ENCODE measurements at places on chromosomes 2 and 18. TPM values are rescaled to one million over a fixed set of nuclear protein-coding genes. Genes with fewer than 3 reads are reported as not detected.

Gene ATL2
- 113 TPM for total RNA-seq

Gene FBXO41
- total RNA-seq, result 7.5 TPM

Gene DLGAP1
- 20.1 TPM for total RNA-seq

Gene RAB27B
- total RNA-seq, result 0.04 TPM

Gene PROKR1
- not detected for total RNA-seq

Gene MAP3K19
- total RNA-seq, result not detected

Gene CDH19
- total RNA-seq, result 6.9 TPM

Gene MBOAT2
- total RNA-seq, result 3.8 TPM

Gene GNLY
- 1.3 TPM for total RNA-seq

Gene GALNT13
- 2.2 TPM for total RNA-seq

Gene ERBB4
- total RNA-seq, result 0.18 TPM

Gene COPS9
- 149 TPM for total RNA-seq

Gene DES
- 7.9 TPM for total RNA-seq

Gene ZAP70
- 4.0 TPM for total RNA-seq

Gene PXDN
- 27.0 TPM for total RNA-seq

Gene LAPTM4A
- total RNA-seq, result 216 TPM

Gene UGT1A3
- not detected for total RNA-seq

Gene TNFRSF11A
- 3.6 TPM for total RNA-seq

Gene TBR1
- total RNA-seq, result not detected

Gene OBSL1
- 189 TPM for total RNA-seq

Gene MDH1B
- total RNA-seq, result 2.6 TPM

Gene C2orf15
- 0.35 TPM for total RNA-seq

Gene CYB5A
- total RNA-seq, result 193 TPM

Gene TSPYL6
- total RNA-seq, result not detected

Gene CXCR1
- total RNA-seq, result not detected

Gene DPP4
- total RNA-seq, result 3.2 TPM

Gene POMC
- total RNA-seq, result 83.4 TPM

Gene HNMT
- total RNA-seq, result 23.3 TPM

Gene FLACC1
- 1.9 TPM for total RNA-seq

Gene ADRA2B
- total RNA-seq, result 0.95 TPM

Gene ALPI
- not detected for total RNA-seq

Gene ABCB11
- total RNA-seq, result not detected

Gene OTOS
- total RNA-seq, result not detected

Gene MYO5B
- total RNA-seq, result 9.1 TPM

Gene TMEM169
- total RNA-seq, result 2.3 TPM

Gene CHMP3
- total RNA-seq, result 125 TPM

Gene UGT1A6
- not detected for total RNA-seq

Gene OR6B2
- total RNA-seq, result not detected

Gene GCKR
- 6.3 TPM for total RNA-seq

Gene COL3A1
- 103 TPM for total RNA-seq

Gene SCN7A
- 9.5 TPM for total RNA-seq

Gene NAB1
- total RNA-seq, result 31.4 TPM

Gene REG1A
- not detected for total RNA-seq
